Activated CD8-positive, alpha-beta memory T cell treated with anti-CD3 and anti-CD28 coated beads, Interleukin-2, amount 50 U/mL, for 4 hours (primary cell): ENCODE measurements at places on chromosomes 6 and 20.

DNA sequence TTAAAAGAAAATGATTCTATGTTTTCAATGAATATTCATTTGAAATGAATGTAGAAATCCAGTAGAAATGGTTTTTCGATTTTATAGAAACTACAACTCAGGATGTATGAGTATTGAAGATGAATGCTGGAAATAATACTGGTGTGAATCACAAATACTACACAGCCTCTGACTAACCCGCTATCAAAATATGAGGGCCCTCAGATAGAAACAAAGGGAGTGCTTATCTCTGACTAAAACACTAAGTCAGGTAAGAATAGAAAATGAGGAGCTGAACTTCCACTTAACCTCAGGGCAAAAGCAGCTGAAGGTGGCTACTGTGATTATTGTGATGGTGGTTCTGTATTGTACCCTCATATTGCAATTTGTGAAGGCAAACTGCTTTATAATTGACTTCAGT is 220.9 kb upstream of the RNF217 start:
- DNase-seq, result no peak

GRCh38 chr20:33232486-33233072 is 3.2 kb upstream of the BPIFA1 start:
- no peak for DNase-seq

DNA sequence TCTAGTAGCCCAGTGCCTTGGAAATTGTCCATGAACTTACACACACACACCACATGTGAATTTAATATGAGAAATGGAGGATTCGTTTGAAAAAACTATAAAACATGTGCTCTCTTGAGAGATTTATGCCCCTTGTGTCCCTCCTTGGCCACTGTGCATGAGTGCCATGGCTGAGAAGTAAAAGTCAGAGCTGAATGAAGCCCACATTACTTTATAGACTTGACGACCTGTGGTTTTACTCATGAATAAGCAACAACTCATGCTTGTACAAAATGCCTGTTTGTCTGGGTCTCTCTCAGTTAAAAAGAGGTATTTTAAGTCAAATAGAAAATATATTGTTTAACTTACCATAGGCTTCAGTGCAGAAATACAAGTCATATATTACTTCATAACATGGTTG is 102.7 kb downstream of the KCNQ5 start:
- no peak for DNase-seq

GRCh38 chr20:9342651-9343050 is 171.7 kb upstream of the LAMP5 start:
- no peak for DNase-seq

DNA sequence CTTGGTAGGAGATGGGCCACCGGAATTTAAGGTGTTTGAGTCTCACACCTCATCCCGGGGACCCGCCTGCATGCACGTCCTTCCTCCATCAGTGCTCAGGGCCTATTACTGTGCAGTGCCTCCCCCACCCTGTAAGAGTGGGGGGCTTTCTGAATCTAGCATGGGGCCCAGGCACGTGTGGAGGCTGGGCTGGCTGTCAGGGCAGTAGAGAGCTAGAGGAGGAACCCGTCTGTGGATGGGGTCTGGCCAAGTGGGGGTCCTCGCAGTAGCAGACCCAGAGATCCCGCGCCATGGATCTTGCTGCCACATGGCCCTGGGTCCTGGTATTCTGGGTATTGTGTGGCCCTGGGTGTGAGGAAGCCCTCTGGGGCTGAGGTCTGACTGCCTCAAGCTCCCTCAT is 42.9 kb downstream of the SRC start:
- DNase-seq, result no peak

DNA sequence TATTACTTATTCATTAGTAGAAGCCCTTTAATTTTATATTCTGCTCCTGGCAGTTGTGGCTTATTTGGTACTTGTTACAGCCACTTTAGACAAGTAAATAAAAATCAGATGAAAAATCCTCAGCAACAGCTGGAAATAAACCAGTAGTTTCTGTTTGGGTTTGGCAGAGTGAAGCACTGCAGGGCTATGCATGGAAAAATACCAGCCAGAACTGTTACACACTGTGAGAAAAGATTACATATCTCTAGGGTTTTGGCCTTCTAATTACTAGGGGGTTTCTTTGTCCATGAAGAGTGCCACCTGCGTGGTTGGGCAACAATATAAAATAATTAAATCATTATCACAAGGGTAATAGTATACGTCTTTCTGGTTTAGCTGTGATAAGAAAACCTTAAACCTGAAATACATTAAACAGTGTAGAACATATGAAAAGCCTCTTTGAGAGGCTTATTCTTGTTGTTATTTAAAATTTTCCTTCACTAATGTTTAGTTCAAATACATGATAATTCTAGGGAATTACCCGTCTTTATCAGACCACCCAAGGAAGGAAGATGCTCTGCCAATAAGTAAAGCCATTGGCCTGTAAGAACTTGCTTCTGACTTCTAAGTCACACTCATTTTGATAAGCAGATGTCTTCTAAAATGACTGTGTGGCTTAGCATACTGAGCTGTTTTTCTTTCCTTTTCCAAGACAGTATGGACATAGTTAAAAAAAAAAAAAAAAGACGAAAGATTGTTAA is 320.0 kb upstream of the FLRT3 start:
- DNase-seq, result no peak

DNA sequence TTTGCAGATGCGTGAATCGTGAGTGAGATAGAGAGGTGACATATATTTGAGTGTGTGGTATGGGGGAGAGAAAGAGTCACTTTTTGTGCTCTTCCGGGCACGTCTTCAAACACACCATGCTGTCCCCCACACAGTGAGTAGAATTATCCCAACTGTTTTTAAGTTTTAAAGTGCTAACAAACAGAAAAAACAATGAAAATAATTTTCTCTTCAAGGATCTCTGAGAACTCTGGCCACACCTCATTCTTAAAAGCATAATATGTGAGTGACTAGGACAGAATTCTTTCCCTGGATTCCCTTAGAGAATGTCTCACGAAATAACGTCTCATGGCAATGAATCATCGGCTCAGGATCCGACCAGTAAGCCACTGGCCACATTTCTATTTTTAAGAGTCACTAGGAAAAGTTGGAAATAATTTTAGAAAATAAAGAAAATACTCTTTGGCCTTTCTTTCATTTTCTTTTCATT is 235.7 kb upstream of the ZNF217 start:
- DNase-seq, result no peak

GRCh38 chr6:26555505-26556262 is 17.5 kb downstream of the HMGN4 start:
- DNase-seq, result no peak

- DNase-seq, result no peak
Measured at GRCh38 chr20:57474205-57474604, 50.7 kb downstream of the CTCFL start.

DNA sequence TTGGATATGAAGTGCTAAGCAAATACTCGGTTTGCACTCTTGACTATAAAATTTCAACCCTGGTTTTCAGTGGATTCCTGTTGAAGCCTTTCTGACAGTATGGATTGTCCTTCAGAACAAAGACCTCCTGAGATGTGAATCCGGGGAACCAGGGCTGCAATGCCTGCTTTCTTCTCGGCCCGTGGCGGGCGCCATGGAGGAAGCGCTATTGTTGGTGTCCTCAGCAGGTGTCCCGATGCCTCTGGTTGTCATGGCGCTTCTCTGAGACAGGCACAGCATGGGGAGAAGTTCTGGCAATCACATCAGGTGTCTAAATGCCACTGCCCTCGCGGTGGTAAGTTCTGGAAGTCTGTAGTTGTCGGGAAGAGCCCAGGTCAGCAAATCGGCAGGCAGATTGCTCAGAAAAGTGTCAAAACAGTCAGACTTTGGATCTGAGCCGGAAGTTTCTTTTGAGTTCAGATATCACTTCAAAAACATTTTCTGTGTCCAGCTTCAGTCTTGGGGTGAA is 188.5 kb downstream of the CDH4 start:
- no peak for DNase-seq

- DNase-seq, result no peak
Measured at GRCh38 chr6:151482290-151482689, 11.5 kb upstream of the CCDC170 start.

- DNase-seq, result peak; percentile 12
Measured at GRCh38 chr6:170208651-170209353, 82.1 kb downstream of the DLL1 start.

GRCh38 chr20:32252189-32252588 is 25.3 kb upstream of the KIF3B start:
- peak; percentile 74 for DNase-seq

DNA sequence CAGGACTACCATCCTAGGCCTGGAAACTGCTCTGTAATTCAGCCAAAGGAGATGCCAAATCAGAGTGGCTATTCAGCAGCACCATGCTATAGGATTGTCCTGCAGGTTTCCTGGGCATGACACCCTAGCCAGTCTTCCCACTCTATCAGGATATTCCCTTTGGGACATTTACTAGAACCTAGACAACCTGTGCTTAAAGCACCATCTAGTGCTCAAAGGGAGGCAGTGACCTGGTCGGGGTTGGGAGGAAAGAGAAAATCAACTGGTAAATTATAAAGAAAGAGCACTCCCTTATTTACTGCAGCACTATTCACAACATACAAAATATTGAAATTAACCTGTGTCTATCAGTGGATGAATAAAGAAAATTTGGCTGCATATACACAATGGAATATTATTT is 67.2 kb upstream of the SMLR1 start:
- DNase-seq, result no peak

DNA sequence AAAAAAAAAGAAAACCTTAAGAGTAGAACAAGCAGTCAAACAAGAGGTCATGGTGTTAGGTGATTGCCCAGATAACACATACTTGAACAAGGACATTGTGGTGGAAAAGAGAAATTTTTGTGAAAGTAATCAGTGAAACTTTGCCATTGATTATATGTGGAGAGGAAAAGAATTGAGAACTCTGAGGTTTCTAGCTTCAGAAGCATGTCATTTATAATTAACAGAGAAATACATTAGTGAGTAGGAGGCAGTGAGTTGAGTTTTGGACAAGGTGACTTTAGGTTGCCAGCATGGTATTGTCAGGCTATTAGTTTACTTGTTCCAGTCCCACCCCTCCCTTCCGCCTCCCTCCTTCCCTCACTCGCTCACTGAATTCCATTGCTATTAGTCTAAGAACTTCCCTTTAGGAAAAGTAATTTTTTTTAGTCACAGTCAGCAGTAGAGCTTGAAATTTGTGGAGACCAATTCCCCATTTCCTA is 17.2 kb downstream of the TAB2 start:
- no peak for DNase-seq

DNA sequence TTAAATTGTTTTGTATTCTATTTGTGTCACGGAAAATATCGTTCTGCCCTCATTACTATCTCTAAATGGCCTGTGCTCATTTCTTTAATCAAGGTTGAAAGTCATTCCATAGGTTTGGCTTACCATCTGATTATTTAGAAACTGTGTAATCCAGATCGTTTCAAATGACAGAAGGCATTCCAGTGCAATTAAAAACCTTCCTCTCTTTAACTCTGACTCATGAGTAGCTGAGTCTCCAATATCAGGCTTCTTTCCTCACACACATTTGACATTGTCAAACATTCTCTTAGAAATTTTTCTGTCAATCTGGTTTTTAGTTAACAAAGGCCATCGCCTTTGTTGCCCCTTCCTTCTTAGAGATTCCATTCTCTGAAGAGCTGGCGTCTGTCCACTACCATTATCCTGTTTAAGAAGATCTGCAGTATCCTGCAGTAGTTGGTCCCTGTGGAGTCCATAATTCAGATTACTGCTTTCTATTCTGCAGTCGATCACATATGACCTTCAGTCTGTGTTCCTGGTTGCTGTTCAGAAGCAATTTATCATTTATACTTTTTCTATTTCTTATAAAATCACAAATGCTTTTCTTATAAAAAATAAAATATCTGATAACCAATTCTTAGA is 3.9 kb upstream of the TRDN start:
- no peak for DNase-seq

DNA sequence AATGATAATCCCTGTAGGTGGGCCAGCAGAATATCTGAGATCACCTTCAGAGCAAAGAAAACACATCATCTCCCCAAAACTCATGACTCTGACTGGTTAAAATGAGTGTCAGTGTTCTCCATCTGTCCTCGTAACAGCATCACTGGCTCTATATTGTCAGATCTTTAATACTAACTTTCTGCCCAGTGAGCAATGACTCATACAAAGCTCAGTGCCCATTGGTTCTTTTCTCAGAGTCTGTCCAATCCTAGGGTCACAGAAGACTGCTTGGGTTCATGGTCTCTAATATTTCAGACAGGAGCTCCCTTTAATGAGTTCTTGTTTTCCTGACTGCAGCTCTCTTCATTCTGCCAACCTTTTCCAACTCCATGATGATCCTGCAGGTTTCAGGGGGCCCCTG is 36.4 kb downstream of the HLA-DPB1 start:
- no peak for DNase-seq

- DNase-seq, result no peak
Measured at GRCh38 chr6:89680150-89680549, 41.6 kb upstream of the LYRM2 start.

- peak; percentile 19 for DNase-seq
Measured at GRCh38 chr6:12637960-12638641, 78.5 kb upstream of the PHACTR1 start.

DNA sequence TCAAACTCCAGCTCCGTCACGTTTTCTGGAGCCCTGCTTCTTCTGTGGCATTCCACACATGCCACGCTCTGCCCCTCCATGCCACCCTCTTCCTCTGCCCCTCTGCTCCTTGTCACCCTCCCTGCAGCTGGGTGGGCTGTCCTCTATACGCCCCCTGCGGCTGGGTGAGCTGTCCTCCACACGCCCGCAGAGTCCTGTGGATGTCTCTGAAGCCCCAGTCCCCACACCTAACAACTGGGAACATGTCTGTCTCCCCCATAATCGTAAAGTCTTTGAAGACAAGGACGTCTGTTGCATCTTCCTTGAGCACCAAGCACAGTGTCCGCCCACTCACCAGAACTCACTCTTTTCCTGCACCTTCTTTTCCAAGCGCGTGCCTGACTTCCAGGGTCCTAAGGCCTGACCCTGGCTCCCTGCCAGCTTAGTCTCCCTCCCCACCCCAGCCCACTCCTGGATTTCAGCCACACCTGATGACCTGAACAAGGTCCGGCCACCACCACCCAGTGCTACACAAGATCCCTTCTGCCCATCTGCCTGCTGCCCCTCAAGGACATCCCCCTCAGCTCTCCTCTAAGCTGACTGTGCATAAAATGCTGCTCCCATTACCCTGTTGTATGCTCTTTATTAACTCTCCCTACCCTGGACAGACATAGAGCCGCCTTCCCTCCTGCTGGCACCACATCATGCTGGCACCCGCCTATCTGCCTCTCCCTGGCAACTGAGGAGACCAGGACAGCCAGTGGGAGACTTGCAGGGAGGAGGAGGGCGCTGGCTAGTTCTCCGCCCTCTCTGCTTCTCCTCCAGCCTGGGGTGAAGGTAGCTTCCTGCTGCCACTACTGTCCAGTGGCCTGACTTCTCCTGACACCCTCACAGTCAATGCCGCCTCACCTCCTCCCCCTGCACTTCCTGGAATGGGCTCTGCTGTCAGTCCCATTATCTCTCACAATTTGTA is 10.7 kb upstream of the PRR18 start:
- no peak for DNase-seq

GRCh38 chr20:59192533-59192896 is 28.9 kb downstream of the ZNF831 start:
- DNase-seq, result no peak
